Caco-2 (cell line): ENCODE measurements at places on chromosomes 7 and 10.

DNA sequence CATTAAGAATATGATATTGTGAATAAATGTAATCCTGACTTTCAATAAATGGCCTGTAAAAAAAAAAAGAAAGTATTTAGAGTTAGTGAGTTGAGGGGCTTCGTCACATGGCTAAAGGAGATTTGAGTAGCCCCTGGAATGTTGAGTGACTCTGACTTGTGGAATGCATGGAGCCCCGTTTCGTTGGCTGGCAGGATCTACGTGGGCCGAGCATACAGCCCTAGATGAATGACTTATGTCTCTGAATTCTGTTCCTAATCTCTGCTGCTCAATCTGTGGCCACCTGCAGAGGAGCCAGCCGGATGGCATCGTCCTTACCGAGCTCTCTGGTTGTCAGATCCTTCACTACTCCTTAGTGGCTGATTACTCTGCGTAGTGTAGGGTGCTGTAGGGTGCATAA is 155.7 kb downstream of the MGMT start:
- no peak for DNase-seq

DNA sequence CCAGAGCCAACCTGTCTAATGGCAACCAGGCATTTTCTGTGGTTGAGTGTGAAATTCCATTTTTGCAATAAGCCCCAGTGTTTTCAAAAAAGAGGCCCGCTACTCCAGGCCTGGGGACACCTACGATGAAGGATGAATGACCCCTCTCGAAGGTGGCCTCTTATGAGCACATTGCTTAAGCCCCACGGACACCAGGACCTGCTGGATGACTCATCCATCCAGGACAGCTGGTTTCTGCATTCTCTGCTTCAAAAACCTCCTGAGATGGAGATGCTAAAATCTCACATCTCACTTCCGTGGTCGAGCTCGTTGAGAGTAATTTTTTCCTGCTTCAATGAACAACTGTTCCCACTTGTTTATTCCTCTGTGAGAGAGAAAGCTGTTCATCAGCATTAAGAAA is 150.2 kb upstream of the FZD8 start:
- DNase-seq = no peak

GRCh38 chr7:32611201-32612099 is 116.2 kb downstream of the AVL9 start:
- DNase-seq = no peak

DNA sequence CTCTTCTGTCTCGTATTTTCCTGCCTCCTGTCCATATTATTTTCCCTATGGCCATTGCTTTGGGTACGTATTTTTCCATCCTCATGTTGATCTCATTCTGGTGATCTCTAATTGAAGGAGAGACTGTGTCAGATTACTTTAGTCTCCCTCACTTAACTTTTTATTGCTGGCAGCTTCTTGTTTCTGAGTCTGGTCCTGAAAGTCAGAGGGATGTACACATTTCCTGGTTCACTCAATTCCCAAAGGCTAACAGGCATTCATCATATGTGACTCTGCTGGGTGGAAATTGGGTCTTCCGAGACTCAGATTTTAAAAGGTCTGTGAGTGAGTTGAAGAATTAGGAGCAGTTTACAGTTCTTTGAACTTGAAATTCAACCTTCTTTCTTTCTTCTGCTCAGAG is 10.9 kb downstream of the UMAD1 start:
- DNase-seq = no peak

GRCh38 chr10:120205368-120206018 is 251.5 kb upstream of the PLPP4 start:
- no peak for DNase-seq

DNA sequence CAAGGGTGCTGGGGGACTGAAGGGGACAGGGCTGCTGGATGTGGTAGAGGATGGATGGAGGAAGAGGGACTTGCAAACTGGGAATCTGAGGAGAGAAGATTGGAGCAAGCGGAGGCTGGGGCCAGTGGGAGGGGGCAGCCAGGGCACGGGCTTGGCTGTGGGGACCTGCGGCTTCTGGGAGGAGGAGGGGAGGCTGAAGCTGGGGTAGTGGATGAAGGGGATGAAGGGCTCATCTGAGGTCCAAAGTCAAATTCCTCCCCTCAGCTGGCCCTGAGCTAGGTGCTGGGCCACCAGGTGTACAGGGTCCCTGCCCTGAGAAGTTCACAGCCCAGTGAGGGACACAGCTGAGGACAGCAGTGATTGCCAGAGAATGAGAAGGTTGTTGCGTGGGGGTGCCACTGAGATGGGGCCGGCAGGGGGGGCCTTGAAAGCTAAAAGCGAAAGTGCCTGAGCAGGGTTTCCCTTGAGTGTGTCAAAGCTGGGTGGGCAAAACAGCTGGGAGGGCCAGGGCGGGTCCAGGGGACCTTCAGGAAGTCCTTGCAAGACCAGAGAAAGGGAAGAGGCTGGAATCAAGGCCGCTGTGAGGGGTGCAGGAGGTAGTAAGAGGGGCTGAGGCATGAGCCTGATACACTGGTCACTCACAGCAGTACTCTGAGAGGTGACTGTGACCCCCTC is 75.2 kb downstream of the MYL10 start:
- DNase-seq = peak; percentile 30

- DNase-seq = peak; percentile 74
Observed at GRCh38 chr7:107661081-107661864, 645 bp downstream of the SLC26A4 start.

DNA sequence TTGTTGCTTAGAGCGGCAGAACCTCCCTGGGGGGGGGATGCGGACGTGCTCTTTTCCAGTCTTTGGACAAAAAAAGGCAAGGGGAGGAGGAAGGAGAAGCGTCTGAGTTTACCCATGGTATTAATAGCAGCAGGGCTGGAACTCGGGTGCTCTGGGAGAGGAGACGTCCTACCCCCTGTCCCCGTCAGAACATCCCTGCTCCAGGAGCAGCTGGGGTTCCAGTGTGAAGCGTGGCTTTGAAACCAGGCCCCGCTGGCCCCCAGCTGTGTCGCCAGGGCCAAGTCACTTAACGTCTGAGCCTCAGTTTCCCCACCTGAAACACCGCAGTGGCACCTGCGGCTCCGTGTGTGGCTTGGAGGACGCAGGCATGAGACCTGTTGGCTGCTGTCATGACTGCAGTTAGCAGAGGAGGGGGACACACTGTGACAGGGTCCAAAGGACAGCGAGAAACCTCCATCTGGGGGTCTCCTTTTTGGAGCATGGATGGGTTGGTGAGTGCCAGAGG is 1.4 kb downstream of the AMZ1 start:
- DNase-seq = no peak

DNA sequence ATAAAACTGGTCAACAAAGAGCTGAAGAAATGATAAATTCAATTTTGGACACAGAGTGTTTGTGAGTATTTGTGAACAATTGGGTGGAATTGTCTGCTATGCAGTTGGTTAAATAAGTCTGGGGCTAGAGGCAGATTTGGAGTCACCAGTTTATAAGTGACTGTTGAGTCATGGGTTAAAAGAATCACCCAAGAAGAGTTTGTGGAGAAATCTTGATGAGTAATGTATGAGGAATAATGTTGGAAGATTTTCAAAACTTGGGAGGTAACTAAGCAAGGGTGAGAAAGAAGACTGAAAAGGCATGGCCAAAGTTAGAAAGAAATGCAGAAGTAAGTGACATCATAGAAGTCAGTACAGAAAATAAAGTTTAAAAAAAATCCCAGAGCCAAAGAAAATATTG is 750.7 kb downstream of the MAGI2 start:
- no peak for DNase-seq

GRCh38 chr10:132133005-132133404 is 53.7 kb upstream of the DPYSL4 start:
- no peak for DNase-seq

DNA sequence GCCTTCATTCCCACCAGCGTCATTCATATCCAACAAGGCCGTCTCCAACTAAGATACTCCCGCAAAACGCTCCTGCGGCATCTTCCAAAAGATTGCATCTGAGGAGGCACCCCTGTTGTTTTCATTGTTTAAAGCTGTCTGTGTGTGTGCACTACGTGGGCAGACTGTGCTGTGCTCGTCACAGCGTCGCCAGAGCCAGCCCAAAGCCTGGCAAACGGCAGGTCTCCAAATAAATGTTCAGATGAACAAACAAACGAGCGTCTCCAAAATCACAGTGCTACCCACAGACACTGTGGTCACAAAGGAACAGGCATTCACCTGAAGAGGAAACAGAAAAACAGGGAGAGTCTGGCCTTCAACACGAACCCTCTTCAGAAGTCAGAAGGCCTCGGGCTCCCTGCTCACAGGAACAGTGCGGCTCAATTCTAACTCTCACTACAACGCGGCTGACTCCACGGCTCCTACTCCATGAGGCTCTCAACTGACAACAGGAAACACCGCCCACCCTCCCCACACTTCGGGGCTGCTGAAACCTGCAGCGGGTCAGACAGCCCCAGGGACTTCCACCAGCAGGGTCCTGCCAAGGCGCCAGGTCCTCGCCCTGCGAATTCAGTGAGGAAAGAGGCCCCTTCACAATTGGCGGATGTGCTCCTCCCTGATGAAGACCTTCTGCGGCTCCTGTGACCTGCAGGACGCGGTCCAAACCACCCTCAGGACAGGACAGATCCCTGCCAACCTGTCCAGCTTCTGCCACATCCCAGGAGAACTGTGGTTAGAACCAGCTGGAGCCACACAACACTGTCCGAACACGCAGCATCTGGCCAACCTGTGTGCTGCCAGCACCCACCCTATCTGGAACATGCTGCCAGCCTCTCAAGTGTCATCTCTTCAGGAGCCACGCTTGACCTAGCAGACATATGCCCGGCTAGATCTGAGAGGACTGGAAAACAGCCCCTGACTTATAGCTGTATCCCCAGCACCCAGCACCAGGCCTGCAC is 36.1 kb downstream of the MAD1L1 start:
- DNase-seq = no peak

- no peak for DNase-seq
Observed at GRCh38 chr10:22010973-22011408, 7.5 kb upstream of the DNAJC1 start.

DNA sequence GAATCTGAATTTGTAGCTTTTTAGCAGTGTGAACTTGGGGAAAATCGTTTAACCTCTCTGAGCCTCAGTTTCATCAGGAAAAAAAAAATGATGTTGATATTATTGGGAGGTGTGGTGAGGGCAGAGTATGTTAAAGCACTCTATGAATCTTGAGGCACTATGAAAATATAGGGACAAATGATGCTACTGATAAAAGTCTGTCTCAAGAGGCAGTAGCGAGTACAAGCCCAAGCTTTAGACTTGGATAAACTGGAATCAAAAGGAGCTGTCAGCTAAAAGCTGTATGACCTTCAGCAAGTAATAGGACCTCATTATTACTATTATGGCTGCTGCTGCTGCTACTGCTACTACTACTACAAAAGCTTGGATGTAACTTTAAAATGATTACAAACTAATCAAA is 8.4 kb downstream of the ZNF277 start:
- no peak for DNase-seq

- DNase-seq = peak; percentile 26
Observed at GRCh38 chr7:111730476-111731300, 168.4 kb upstream of the IMMP2L start.

GRCh38 chr10:61993711-61994401 is 92.4 kb downstream of the ARID5B start:
- DNase-seq = no peak

- DNase-seq = no peak
Observed at GRCh38 chr10:23474626-23475025, 35.8 kb downstream of the OTUD1 start.

GRCh38 chr7:81469869-81470723 is 299.8 kb downstream of the HGF start:
- peak; percentile 77 for DNase-seq

- DNase-seq = peak; percentile 49
Observed at GRCh38 chr7:21504021-21504420, 38.8 kb upstream of the DNAH11 start.

GRCh38 chr10:53003094-53003493 is 230.5 kb upstream of the MBL2 start:
- no peak for DNase-seq
